ENCODE measurements at places on chromosomes 7 and 10.

GRCh38 chr10:69884686-69885085, 83.0 kb downstream of the COL13A1 start:
- DNase-seq, result no peak

GRCh38 chr7:149869867-149870266, 3.9 kb upstream of the ATP6V0E2 start:
- no peak for DNase-seq

DNA sequence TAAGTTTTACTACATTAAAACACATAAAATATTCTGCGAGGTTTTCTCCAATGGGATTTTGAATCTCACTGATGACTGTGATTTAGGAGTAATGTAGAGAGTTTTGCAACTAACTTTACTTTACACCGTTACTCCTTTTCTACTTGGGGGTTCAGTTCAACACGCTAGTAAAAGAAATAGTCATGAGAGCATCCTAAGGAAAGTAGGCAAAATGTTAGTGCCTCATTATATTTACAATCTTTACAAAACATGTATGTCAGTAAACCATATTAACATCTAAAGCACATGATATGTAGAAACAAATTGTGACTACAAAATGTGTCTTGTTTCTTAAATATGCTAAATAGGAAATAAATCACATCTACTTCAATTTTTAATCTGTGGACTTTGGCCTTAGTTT, 6.0 kb downstream of the MEOX2 start:
- no peak for DNase-seq

DNA sequence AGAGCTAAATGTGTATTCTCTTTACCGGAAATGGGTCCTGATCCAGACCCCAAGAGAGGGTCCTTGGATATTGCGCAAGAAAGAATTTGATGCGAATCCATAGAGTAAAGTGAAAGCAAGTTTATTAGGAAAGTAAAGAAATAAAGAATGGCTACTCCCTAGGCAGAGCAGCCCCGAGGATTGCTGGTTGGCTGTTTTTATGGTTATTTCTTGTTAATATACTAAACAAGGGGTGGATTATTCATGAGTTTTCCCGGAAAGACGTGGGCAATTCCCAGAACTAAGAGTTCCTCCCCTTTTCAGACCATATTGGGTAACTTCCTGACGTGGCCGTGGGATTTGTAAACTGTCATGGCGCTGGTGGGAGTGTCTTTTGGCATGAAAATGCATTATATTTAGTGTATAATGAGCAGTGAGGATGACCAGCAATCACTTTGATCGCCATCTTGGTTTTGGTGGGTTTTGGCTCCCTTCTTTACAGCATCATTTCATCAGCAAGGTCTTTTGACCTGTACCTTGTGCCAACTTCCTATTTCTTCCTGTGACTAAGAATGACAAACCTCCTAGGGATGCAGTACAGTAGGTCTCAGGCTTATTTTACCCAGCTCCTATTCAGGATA, 60.4 kb downstream of the ARL4A start:
- no peak for DNase-seq

DNA sequence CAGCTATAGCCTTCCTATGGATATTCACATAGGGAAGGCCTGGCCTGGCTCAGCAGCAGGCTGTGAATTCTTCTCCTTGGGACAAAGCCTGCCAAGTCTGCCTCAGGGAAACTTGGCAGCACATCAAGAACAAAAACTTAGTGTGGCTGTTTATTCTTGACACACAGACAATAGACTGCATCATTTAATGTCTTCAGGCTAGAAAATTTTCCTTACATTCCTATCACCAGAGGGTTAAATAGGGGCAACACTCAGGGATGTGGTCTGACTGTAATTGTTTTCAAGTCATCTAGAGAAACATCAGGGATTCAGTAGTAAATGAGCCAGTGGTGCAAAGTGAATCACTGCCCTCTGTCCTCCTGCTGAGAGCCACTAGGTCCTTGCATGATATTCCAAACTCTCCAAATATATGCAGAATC, 137.3 kb downstream of the SEMA3C start:
- DNase-seq, result no peak

GRCh38 chr10:48231699-48232315, 42.7 kb downstream of the FRMPD2 start:
- no peak for DNase-seq

DNA sequence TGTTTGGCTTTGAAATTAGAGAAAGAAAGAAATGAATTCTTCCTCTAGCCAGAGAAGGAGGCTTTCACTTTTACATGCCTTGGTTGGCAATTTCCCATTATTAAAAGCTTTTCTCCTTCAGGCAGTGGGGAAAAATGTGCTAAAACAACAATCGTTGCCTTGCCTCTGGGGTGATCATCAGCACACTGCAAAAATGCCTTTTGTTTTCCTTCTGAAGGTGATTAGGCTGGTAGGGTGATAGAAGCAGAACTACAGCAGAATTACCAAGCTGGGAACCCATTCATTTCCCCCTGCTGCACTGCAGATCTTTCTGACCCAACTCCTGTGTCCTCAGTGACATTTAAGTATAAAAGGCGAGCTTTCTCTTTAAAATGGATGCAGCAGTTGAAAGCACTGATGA, 22.2 kb downstream of the ANK3 start:
- DNase-seq, result no peak

GRCh38 chr7:136131304-136131630, 154.1 kb upstream of the MTPN start:
- DNase-seq, result no peak
